Activated T-cell treated with anti-CD3 and anti-CD28 coated beads, Interleukin-2, amount 50 U/mL, for 72 hours (primary cell): ENCODE measurements at places on chromosomes 1 and 21. TPM values are rescaled to one million over a fixed set of nuclear protein-coding genes. Genes with fewer than 3 reads are reported as not detected.

- H3K36me3 ChIP-seq: peaks cover 10% of the 10 kb centered on the region
- DNase-seq: no peak
- no peaks in the 10 kb centered on the region for H3K27me3 ChIP-seq
- H3K4me1 ChIP-seq: peaks cover 77% of the 10 kb centered on the region
- peak overlapping the region; percentile 19 for H3K4me3 ChIP-seq
Measured at GRCh38 chr1:64934878-64935275, 31.5 kb downstream of the JAK1 start.

DNA sequence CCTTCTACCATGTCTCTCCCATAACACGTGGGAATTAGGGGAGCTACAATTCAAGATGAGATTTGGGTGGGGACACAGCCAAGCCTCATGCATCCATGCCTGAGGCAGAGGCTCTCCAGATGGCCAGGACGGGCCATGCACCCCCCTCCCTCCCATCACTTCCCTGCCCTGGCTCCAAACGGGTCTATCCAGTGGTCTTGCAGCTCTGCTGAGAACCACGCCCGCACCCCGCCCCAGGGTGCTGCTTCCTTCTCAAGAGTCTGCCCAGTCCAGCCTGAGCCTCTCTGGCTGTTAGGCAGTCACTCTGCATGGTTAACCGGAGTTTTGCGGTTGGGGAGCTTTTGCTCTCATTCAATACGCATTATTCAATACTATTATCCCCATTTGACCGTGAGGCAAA, 131.5 kb upstream of the TMEM51 start:
- DNase-seq: no peak
- no peak overlapping the region for H3K4me3 ChIP-seq
- no peak overlapping the region for H3K27ac ChIP-seq
- no peaks in the 10 kb centered on the region for H3K4me1 ChIP-seq
- H3K27me3 ChIP-seq: no peaks in the 10 kb centered on the region

- H3K27me3 ChIP-seq: no peaks in the 10 kb centered on the region
- DNase-seq: peak; percentile 44
- peak overlapping the region; percentile 97 for H3K27ac ChIP-seq
- H3K4me3 ChIP-seq: peak overlapping the region; percentile 89
Measured at GRCh38 chr21:35048183-35048601, 910 bp downstream of the RUNX1 start.

DNA sequence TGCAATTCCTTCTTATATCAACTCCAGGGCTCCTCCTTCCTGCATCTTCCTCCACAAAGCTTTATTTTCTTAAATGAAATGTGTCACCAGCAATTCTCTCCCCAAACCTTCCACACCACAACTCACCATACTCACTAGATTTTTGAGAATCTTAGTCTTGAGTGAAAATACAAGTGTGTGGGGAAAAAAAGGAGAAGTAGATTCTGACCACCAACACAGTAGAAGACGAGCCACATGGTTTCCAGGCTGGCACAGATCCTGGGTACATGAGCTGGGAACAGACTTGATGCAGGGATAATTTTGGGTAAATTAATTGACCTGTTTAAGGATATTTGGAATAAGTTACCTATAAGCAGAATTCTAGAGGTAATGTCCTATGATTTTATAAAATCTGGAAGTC, 72.8 kb upstream of the KCNJ15 start:
- H3K27me3 ChIP-seq: peaks cover 7% of the 10 kb centered on the region
- no peak overlapping the region for H3K4me3 ChIP-seq
- H3K4me1 ChIP-seq: peaks cover 9% of the 10 kb centered on the region
- no peak overlapping the region for H3K27ac ChIP-seq
- DNase-seq: no peak
- no peaks in the 10 kb centered on the region for H3K36me3 ChIP-seq

- H3K27me3 ChIP-seq: no peaks in the 10 kb centered on the region
- DNase-seq: no peak
- H3K4me1 ChIP-seq: peaks cover 21% of the 10 kb centered on the region
- H3K36me3 ChIP-seq: no peaks in the 10 kb centered on the region
Measured at GRCh38 chr1:25065321-25065721, 135.2 kb upstream of the RUNX3 start.

DNA sequence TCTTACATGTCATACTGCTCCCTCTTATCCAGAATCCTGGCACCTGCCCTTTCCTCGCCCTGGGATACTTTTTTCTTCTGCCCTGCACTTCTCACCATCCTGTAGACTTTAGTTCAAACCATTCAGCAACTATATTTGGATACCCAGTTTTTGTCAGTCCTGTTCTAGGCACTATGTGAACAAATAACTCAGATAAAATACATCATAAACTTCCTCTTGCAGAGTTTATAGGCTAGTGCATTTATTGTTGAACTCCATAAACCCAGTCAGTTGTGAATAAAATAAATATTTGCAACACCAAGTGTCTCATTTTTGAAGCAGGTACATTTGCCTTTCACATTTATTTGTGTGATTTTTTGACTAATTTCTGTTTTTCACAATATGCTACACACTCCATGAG, 4.3 kb downstream of the LYPLAL1 start:
- H3K4me3 ChIP-seq: no peak overlapping the region
- DNase-seq: no peak
- no peaks in the 10 kb centered on the region for H3K27me3 ChIP-seq
- H3K4me1 ChIP-seq: peaks cover 51% of the 10 kb centered on the region

DNA sequence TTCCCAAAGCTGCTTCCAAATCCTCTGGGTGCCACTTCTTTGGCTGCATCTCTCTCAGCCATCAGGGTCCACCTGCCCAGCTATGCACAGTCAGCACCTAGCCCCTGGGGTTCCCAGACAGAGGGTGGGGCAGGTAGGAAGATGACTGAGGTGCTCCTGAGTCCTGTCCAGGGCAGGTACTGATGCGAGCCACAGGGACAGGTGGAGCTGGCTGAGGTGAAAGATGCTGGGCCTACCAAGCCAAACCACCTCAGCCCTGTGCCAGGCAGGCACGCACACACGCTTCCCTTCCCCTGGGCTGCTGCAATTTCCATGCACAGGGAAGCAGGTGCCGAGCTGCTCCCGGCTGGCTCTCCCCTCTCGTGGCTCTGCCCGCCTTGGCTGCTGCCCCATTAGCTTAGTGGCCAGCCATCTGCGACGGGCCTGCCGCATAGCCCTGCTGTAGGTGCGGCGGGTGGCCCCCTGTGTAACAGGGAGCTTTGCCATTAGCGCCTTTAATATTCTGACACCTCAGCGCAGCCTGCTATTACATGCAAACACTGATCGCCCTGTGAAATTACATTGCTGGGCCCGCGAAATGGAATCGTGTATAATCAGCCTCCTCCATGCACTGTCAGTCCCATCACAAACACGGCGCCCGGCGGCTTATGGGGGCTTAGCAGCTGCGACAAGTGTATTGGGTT, 38.9 kb downstream of the DMAP1 start:
- H3K27me3 ChIP-seq: no peaks in the 10 kb centered on the region
- no peak for DNase-seq
- H3K4me1 ChIP-seq: no peaks in the 10 kb centered on the region
- no peak overlapping the region for H3K27ac ChIP-seq
- H3K36me3 ChIP-seq: no peaks in the 10 kb centered on the region

DNA sequence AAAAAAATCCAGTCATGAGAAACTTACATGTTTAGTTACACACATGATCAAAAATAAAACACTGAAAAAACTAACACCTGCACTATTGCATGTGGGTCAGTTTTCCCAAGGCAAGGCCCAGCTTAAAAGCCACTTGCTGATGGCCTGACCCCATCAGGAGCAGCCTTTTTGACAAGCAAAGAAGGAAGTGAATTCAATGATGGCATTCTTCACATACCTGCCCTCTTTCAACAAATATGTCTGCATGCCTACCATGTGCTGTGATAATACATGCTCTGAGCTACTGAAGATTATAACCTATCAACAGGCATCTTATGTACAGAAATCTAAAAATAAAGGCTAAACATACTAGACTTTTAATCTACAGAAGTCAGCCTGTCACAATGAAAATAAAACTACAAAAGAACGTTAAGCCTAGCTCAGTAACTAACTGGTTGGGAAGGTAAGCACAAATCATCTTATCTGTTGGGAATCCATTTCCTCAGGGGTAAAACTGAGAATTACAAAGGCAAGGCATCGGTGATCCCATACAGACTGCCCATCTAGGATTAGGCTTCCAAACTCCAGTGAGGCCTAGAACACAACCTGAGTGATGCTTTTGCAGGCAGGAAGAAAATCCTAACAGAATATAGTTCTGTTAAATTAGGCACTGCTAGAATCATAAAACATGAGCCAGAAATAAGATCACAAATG, 14.5 kb downstream of the SORT1 start:
- H3K4me1 ChIP-seq: no peaks in the 10 kb centered on the region
- no peak overlapping the region for H3K27ac ChIP-seq
- H3K27me3 ChIP-seq: no peaks in the 10 kb centered on the region
- no peak overlapping the region for H3K4me3 ChIP-seq

DNA sequence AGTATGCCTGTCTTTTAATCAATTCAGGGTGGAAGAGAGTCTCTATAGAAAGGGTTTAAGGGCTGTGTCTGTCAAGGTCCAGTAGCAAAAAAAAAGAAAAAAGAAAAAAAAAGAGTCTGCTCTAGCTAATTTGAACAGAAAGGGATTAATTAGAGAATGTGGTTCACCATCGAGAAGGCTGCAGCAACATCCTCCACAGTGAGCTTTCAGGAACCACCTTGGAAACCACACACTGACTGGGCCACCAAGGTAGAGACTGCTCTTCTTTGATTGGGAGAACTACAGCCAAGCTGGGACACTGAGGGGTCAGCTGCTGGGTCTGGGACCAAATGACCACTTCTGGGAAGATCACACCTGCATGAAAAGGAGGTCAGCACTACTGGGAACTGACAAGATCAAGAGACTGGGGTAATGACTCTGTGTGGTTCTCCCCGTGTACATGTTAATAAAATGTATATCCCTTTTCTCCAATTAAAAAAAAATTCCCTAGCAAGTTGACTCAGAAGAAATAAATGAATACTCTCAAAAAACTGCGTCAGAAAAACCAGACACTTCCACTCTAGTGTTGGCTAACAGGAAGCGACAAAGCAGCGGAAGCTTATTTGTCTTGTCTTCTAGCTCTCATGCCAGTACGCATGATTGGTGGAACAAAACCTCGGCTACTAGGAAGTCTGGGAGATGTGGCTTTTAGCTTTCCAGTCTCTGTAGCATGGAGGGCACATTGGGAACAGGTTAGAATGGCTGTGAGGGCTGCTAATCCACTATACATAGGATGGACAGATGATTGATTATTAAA, 60.0 kb upstream of the IVNS1ABP start:
- H3K36me3 ChIP-seq: peaks cover 7% of the 10 kb centered on the region
- peaks cover 15% of the 10 kb centered on the region for H3K4me1 ChIP-seq
- H3K4me3 ChIP-seq: no peak overlapping the region
- H3K27ac ChIP-seq: no peak overlapping the region

GRCh38 chr1:26357121-26357602, 3.2 kb upstream of the CRYBG2 start:
- no peak overlapping the region for H3K4me3 ChIP-seq
- H3K27ac ChIP-seq: no peak overlapping the region
- H3K4me1 ChIP-seq: peaks cover 31% of the 10 kb centered on the region
- no peak for DNase-seq

DNA sequence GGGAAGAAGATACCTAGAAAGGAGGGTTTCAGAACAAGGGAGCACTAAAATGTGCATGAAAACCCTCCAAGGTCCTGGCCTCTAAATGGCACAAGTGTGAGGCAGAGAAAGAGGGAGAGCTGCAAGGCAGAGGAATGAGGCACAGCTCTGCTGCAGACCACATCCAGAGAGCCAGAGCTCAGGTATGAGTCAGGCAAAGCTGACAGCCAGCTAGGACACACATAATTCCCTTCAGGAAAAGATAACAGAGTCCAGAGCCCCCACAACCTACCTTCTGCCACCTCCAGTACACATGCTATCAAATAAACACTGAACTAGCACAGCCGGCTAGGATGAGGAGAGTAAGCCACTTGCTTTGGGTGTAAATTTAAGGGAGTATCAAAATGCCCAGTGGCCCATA, 62.2 kb downstream of the HSF2BP start:
- no peaks in the 10 kb centered on the region for H3K36me3 ChIP-seq
- H3K4me3 ChIP-seq: no peak overlapping the region
- H3K27me3 ChIP-seq: no peaks in the 10 kb centered on the region
- no peak for DNase-seq
- peaks cover 9% of the 10 kb centered on the region for H3K4me1 ChIP-seq

GRCh38 chr1:56934430-56935060, 31.3 kb downstream of the C8B start:
- no peak for DNase-seq
- no peaks in the 10 kb centered on the region for H3K27me3 ChIP-seq
- no peaks in the 10 kb centered on the region for H3K36me3 ChIP-seq

- H3K4me1 ChIP-seq: peaks cover 36% of the 10 kb centered on the region
- no peak for DNase-seq
- H3K36me3 ChIP-seq: no peaks in the 10 kb centered on the region
Measured at GRCh38 chr1:161737625-161738024, 12.0 kb upstream of the DUSP12 start.

DNA sequence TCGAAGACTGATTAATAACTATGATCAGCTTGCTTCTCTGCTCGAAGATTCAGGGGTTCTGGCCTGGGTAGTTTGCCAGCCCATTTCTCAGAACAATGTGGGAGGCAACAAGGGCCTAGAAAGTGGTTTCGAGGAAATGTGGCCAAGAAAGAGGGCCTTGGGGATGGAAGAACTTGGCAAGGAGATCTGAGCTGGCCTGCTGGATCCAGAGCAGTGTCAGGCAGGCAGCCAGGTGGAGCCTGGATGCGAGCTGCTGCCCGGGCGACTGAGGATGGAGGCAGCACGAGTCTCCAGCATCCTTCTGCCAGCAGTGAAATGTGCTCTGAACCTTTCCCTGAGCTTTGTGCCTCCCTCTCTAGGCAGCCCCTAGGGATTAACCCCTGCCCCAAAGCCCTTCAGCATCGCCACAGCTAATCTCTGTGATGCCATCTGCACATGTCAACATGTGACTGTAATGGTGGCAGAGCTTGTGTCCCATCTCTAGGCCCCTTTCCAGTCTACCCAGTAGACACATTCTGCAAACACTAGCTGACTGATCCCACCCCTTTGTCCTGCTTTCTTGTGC, 61.0 kb upstream of the NEK2 start:
- no peak for DNase-seq
- no peaks in the 10 kb centered on the region for H3K36me3 ChIP-seq
- H3K27me3 ChIP-seq: no peaks in the 10 kb centered on the region
- H3K4me3 ChIP-seq: no peak overlapping the region
- peaks cover 31% of the 10 kb centered on the region for H3K4me1 ChIP-seq

DNA sequence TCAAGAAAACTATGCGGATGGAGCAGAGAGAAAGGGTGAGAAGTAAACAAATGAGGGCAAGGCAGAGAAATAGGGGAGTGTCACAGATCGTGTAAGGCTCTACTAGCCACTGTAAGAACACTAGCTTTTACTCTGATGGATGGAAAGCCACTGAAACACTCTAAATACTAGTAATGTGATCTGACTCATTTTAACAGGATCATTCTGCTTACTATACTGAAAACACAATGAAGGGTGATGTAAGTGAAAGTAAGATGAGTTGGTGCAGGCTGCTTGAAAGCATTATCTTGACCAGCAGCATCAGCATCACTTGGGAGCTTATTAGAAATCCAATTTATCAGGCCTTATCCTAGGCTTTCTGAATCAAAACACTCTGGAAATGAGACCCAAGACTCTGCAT, 32.7 kb downstream of the TUT4 start:
- H3K4me1 ChIP-seq: peaks cover 53% of the 10 kb centered on the region
- no peaks in the 10 kb centered on the region for H3K27me3 ChIP-seq

GRCh38 chr1:47983691-47984090, 13.5 kb downstream of the TRABD2B start:
- H3K4me3 ChIP-seq: no peak overlapping the region
- H3K4me1 ChIP-seq: peaks cover 6% of the 10 kb centered on the region
- no peak for DNase-seq
- no peaks in the 10 kb centered on the region for H3K36me3 ChIP-seq
- H3K27ac ChIP-seq: no peak overlapping the region
- H3K27me3 ChIP-seq: peaks cover 48% of the 10 kb centered on the region

The IGSF5 gene
- not detected for total RNA-seq

The BCL10 gene
- total RNA-seq: 30.1 TPM

The BSND gene
- not detected for total RNA-seq

The VASH2 gene
- 0.74 TPM for total RNA-seq

The TMPRSS2 gene
- not detected for total RNA-seq

The CBR3 gene
- 13.0 TPM for total RNA-seq
